ENCODE measurements at places on chromosomes 7 and 10.

DNA sequence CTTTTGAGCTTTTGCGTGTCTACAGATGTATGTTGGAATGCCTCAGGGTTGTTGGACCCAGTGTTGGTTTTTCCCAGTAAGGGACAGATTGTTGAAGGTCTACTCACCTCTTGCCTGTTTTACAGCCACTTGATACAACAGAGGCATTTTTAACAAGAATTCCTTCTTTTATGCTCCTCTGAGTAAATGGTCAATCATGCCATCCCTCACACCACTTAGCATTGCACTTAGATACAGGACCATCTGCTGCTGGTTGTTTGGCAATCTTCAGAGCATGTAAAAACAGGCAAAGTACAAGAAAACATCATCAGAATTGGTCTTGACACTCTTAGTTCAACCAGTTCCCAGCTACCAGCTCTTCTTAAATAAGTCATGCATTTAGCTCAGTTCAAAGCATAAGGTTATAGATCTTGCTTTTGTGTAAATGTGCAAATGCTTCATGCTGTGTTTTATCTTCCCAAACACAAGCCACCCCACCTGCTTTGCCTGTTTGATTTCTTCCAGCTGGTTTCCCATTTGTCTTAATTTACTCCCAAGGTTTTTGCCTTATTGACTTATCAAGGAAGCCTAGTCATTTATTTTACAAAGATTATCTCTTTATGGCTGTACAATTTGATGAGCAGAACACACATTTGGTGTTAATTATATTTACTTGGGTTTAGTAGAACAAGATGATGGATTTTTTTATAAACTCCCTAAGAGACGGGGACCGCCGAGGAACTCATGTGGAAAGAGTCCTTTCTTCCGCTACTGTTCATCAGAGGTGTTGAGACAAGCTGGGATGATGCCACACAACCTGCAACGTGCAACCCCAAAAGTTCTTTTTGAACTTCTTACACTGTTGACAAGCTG is 136.6 kb downstream of the AHR start:
- no peak for DNase-seq

DNA sequence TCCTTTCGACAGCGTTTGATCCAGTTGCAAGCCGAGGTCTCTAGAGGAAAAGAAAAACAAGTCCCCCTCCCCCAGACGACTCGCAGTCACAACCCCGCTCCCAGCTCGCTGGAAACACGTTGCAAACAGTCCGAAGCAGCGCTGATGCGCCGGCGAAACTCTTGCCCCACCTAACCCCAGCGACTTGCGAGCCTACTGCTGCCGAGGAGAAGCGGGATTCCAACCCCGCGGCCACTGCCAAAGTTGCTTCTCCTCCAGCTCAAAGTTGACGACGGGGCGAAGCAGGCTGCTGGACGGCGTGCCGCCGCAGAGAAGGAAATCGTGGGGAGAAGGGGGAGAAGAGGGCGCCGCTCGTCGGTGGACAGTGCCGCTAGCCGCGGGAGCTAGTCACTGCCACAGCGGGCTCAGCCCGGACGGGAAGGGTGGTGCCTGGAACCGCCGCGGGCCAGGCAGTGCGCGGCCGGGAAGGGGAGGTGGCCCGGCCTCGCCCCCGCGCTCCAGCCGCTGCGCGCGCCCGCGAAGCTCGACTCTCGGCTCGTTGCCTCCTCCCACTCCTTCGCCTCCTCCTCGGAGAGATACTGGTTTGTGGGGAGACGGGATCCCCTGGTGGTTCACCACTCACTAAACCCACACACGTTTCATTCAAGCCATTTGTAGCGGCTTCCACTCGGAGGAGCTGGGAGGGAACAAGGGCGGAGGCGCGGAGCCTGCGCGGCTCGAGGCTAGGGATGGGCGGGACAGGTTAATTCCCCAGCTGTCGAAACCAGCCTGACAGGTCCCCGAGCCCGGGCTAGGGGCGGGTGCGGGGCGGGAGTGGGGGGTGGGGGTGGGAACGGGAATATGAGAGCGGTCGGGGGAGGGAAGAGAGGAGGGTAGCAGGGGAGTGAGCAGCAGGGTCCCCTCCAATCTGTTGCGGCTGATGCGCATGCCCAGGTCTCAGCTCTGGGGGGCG is at the start of gene GPR37:
TSS of gene GPR37 (minus strand) at position 392 of the 952 bp plus-strand sequence. CDS start 816 bp downstream, outside the sequence.
- peak; percentile 29 for DNase-seq

GRCh38 chr10:131944976-131945695 is 36.6 kb downstream of the BNIP3 start:
- no peak for DNase-seq

GRCh38 chr10:6270951-6271350 is 68.2 kb downstream of the PFKFB3 start:
- DNase-seq, result no peak

- no peak for DNase-seq
Observed at GRCh38 chr10:77967611-77968022, 41.1 kb upstream of the DLG5 start.

GRCh38 chr7:23973264-23973663 is 263.2 kb downstream of the STK31 start:
- DNase-seq, result no peak

GRCh38 chr10:129411393-129411705 is 55.7 kb upstream of the MGMT start:
- no peak for DNase-seq

- DNase-seq, result peak; percentile 55
Observed at GRCh38 chr10:97196223-97197029, 10.7 kb upstream of the SLIT1 start.

DNA sequence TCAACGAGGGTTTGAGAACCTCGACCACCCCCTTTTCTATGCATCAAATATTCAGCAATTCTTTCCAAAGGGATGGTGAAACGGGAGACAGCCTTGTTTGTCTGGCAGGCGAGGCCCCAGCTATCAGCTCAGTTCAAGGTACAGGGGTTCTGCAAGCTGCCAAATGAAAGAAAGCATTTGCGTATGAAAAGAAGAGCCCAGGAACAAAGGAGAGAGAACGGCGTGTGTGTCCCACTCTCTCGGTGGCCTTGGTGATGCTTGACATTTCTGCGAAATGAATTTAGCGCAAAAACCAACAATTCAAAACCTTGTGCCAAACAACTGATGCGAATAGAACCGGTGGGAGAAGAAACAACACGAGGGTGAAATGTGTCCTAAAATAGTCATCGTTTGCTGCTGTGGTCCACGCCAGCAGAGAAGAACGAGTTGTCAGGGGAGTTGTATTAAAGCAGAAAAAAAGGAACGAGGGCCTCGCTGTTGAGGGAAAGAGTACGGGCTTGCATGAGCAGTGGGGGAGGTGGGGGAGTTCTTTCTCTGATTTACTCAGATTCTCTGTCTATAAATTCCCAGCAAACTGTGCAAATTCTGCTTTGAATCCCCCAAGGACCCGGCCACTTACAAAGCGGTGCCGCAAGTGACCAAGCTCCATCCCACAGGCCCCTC is 97.7 kb downstream of the TMEM130 start:
- DNase-seq, result no peak

DNA sequence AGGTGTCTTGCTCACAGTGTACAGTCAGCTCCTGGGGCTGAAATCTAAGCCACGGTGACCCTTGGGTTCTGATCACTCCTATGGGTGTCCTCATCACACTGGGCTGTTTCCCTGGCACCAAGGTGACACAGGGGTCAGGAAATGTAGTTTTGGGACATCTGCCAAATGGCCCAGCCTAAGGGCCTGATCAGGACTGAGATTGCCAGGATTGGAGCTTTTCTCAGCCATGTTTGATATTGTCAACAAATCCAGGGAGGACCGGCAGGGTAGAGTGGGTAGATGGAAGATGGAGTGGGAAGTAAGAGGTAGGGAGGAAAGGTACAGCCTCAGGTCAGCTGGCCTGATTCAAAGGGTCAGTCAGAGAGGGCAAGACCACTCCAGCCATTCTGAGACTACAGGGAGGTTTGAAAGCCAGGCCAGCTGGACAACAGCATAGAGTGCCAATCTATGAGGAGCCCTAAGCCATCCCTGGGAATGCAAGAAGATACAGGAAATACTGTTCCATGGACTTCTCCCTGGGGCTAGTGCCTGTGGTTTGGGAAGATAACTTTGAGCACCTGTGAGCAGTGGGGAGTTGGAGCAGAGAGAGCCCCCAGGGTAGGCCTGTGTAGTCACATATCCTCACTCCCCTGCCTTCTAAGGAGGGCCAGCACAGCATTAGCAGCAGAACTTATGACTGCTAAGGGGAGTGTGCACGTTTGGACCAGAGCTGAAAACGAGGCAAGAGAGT is 377.3 kb upstream of the ZMIZ1 start:
- DNase-seq, result no peak

DNA sequence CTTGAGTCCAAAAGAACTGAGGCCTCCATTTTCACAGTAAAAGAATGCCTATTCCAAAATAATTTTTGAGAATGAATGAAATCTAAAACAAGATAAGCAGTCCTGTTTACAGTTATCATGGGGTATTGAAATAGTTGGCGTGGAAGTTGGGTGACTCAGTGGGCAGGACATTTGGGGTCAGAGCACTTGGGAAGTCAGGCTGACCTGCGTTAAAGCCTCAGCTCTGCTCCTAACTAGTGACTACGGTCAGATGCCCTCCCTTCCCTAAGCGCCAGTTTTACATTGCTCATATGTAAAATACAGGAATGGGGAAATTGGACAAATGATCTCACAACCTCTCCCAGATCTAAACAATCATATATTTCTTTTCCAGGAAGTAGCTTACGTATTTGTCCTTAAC is 2.3 kb upstream of the PAPSS2 start:
- DNase-seq, result no peak

DNA sequence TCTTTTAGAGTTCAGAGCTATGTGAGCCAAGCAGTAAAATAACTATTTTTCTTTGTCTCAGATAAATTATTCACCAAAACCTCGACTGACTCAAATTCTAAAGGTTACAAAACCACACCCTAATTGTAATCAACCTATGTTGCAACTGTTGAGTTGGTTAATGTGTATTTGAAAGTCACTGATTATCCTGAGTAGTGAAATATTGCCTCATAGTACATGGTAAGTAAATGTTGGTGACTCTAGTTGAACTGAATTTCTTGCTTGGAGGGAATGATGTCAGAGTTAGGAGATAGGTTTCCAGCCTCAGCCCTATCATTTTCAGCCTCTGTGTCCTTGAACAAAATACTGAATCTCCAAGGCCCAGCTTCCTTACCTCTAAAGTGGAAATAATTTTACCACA is 3.0 kb upstream of the CYP2C18 start:
- DNase-seq, result no peak

DNA sequence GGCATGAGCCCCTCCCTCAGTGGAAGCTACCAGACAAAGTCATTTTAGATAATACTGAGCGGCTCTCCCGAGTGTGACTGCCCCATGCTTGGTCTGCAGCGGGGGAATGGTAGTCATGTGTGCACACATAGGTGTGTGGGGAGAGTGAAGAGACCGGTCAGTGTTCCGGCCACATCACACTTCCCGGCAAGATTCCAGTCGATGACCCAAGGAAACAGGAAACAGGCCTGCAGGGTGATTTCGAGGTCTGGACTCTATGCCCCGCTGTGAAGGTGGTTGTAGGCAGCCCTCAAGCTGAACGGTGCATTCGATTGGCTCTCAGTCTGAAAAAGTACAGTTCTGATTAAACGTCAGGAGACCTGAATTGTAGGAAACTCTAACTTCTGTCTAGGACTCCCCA is 73.2 kb downstream of the SYPL1 start:
- no peak for DNase-seq
